Endothelial cell of umbilical vein (primary cell): ENCODE measurements at places on chromosomes 5 and 9. TPM values are rescaled to one million over a fixed set of nuclear protein-coding genes. Genes with fewer than 3 reads are reported as not detected.

DBH gene
- total RNA-seq: not detected in 2 replicates

STPG3 gene
- not detected in 2 replicates for total RNA-seq

ZNF462 gene
- 24.7 and 27.0 TPM in 2 replicates for total RNA-seq

AHRR gene
- 3.1 and 5.1 TPM in 2 replicates for total RNA-seq

SPINK7 gene
- not detected in 2 replicates for total RNA-seq

KIF12 gene
- 0.51 and 0.97 TPM in 2 replicates for total RNA-seq

ADAMTS2 gene
- total RNA-seq: not detected in 2 replicates

EIF4E1B gene
- not detected in 2 replicates for total RNA-seq

LSM11 gene
- total RNA-seq: 6.1 and 7.3 TPM in 2 replicates

CDH9 gene
- total RNA-seq: not detected in 2 replicates

CCDC192 gene
- not detected in 2 replicates for total RNA-seq

GADD45G gene
- 0.64 and 1.0 TPM in 2 replicates for total RNA-seq

GRCh38 chr5:93611976-93612854 lies 29.2 kb downstream of the NR2F1 start:
- DNase-seq: peak; percentile 53

GRCh38 chr5:108481355-108481931 lies 99.5 kb upstream of the FBXL17 start:
- peak; percentile 26 for DNase-seq

- DNase-seq: no peak
These were observed 228.2 kb upstream of the PAPPA start for GRCh38 chr9:115925424-115925823.

DNA sequence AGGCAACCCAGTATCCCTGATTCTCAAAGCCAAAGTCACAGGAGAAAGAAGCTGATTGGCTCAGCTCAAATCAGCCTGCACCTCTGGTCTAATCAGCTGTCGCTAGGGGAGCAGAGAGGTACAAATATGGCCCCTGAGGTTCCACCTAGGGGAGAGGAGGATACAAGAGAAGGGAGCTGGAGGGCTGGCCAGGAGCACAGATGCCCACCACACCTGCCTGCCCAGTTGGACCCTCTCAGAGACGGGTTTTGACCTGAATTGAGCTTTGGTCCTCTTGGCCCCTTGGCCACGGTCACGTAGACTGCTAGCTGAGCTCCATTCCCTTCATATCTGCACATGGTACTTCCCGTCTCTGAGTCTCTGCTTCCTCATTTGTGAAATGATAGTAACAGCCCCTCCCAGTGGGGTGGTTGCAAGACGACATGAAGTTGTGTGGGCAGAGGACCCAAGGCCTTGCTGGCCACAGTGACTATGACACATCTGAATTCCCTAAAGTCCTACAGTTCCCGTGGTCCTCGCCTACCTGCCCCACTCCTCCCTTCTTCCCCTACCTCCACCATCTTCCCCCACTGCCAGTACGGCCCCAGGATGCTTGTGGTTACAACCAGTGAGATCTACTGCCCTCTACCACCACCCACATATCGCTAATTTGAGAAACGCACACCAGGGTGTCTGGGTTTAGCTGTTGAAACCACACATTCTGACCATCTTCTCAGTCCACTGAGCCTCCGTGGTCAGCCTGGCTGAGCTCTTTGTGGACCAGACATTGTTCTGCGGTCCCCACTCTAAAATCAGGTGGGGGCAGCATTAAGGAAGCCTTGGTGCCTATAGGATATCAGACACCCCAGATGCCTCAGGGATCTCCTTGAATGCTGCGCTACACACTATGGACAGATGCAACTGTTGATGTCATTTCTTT lies 60.3 kb upstream of the NEK6 start:
- no peak for DNase-seq

DNA sequence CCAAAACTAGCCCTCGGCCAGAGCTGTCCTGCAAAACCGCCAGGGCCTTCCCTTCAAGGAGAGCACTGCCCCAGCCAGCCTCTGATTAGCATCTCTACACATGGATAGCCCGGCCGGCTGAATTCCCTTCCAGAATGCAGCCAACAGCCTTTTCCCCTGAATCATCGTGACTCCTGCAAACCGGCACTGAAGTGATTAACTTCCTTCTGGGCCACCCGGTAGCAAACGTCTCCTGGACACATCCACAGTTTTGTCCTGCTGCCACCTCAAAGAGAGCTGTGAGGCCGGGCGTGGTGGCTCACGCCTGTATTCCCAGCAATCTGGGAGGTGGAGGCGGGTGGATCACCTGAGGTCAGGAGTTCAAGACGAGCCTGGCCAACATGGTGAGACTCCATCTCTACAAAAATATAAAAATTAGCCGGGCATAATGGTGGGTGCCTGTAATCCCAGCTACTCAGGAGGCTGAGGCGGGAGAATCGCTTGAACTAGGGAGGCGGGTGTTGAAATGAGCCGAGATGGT lies 21.1 kb upstream of the EEIG1 start:
- DNase-seq: peak; percentile 73

- DNase-seq: peak; percentile 74
These were observed 1.2 kb downstream of the MIER3 start for GRCh38 chr5:56950626-56951125.

- DNase-seq: no peak
These were observed 9.0 kb downstream of the BAG1 start for GRCh38 chr9:33255471-33255870.

DNA sequence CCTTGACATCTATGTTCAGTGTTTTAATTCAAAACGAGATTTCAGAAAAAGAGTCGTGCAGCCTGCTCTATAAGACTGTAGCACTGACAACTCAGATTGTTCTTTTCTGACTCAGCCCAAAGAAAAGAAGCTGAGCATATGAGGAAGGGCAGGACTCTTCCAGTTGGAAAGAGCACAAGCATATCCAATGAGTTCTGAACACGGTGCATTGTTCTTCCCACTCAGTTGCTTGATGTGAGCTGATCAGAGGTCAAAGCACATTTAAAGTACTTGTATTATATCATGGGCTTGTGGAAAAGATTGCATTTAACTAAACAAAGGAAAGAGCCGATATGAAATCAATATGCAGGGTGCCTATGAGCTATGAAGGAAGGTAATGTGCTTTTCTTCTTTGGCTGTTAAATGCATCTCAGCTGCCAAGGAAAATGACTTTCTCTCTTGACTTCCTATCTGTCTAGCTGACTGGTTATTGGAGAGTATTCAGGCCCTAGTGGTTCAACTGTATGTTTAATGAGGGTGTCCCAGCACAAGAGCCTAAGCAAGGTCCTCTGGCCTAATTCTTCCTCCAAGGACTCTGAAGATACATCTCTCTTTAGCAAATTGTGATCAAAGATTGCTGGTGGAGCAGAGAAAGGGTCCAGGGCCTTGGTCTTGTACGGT lies 226.6 kb upstream of the PPP1R2B start:
- no peak for DNase-seq

DNA sequence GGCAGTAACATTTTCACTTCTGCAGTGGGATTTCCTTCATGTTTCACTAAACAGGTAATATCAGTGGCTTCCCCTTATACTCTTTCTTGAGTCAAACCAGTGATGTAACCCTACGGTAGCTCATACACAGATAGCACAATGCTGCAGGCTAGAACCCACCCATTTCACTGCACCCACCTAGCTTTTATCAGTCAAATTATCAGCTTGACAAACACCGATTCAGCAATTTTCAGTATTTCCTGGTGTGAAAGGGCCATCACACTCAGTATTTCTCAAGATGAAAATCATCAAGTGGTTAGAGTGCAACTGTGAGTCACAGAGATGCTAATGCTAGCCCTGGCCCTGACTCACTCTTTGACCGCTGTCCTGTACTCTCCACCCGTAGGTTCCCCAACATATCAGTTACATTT lies 242.3 kb upstream of the PTGER4 start:
- DNase-seq: no peak

DNA sequence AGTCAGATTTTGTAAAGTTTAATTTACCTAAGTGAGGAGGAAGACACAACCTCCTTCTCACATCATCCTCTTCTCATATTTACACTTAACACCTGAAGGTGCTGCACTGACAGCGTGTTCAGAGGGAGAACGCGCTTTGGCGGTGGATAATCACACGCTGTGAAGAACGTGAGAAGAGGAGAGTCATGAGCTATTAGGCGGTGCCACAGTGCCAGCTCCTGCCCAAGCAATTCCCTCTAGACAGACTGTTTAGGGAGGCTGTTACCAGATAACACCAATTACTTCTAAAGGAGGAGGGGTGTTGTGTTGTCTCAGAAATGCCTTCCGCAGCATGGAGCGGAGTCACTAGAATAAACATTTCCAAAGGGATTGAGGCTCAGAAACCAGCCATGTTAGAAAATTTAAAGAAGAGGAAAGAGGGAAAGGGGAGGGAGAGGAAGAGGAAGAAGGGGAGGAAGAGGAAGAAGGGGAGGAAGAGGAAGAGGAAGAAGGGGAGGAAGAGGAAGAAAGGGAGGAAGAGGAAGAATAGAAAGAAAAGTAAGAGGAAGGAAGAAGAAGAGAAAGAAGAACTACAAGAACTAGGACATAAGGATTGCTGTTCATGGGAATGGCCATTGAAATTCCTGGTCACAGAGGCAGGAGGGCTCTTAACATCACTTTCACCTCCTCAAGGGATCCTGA lies 37.3 kb upstream of the WWC1 start:
- DNase-seq: no peak

DNA sequence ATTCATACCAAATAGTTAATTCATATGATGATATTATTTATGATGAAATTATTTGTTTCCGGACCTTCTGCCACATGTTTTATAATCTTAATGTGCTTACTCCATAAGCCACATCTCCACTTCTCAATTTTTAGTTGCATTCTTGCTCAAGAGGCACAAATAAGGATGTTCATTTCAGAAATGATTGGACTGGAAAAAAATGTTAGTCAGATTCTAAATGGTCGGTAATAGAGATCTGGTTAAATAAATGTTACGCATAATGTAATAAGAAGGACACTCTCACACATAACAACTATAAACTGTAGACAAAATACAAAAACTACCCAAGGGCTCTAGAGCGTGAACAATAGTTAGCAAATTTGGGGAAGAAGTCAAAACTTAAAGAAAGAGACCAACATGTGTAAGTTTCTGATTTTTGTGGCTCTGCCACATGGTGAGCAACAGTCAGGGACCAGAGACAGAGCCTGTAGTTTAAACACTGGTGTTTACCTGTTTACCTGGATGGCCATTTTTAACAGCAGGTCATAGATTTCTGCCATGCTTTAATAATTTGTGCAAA lies 554.3 kb upstream of the CLINT1 start:
- no peak for DNase-seq

GRCh38 chr9:81538890-81539289 lies 150.5 kb downstream of the TLE1 start:
- no peak for DNase-seq

DNA sequence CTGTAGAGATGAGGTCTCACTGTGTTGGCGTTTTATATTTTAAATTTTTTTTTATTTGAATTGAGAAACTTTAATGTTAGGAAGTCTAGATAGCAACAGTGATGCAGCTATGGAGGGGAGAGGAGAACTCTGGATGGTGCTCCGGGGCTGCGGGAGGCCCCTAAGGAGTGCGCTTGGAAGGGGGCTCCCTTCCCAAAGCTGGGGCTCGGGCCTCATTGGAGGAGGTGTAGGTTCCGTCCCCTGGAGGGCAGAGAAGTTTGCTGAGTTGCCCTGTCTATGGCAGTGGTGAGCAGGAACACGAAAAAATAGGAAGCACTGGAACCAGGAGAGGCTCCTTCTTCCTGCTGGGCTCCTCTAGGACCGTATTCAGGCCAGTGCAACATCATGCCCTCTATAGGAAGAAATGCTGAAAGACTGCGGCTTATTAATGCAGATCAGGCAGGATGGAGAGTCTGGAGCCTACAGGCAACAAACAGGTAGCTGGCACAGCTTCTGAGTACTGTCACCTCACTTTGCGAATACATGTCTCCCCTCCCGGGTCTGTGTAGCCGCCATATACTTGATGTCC lies 16.1 kb downstream of the AHRR start:
- DNase-seq: peak; percentile 24

DNA sequence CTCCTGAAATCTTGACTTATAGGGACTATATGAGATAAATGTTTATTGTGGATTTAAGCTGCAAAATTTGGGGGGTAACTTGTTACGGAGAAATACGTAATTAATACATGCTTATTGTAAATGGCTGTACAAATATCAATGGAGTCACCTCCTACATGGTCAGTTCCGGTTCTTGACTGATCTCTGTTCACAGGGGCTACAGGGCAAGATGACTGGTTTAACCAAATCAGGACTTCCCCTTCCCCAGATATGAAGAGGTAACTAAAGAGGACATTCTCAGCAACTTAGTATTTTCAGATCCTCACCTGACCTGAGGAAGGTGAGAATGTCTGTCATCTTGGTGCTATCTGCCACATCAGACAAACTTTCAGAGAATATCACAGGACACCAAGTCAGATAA lies 54.7 kb downstream of the PTCD2 start:
- no peak for DNase-seq

GRCh38 chr5:54470128-54470527 lies 14.6 kb downstream of the HSPB3 start:
- DNase-seq: no peak

DNA sequence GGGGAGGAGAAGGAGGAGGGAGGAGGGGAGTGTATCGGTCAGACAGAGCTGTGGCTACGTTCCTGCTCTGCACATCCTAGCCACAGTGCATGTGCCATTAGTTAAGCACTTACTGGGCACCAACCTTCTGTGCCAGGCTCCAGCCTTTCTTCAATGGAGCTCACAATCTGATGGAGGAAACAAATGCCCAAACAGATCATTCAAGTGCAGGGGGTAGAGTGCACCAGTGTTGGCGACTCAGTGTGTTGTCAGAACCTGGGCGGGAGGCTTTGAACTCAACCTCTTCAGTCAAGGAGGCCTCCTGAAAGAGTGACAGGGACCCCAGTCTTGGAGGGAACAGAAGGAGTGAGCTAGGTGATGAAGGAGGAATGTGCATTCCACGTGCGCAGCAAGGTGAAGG lies 51.9 kb upstream of the SHB start:
- DNase-seq: no peak

GRCh38 chr5:157372472-157372822 lies 87.6 kb upstream of the NIPAL4 start:
- no peak for DNase-seq

DNA sequence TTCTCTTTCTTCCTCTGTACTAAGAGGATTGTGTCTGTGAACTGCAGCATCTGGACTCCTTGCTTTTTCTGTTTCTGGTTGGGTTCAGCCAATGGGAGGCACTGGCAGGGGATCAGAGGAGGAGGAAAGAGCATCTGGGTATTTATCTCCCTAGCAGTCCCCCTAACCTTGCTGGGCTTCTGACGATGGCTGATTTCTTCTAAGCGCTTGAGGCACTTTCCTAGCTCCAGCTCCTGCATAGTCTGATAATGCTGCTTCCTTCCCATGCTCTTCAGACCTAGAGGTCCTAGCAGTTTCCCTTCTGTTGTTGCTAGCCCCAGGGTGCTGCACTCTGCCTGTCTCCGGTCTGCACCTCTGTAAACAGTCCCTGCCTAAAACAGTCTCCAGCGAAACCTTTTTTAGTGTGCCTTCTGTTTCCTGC lies 225.1 kb downstream of the PDZD2 start:
- DNase-seq: no peak

GRCh38 chr5:168299372-168299771 lies 7.9 kb downstream of the WWC1 start:
- no peak for DNase-seq
